ENCODE measurements at places on chromosomes 11 and 22. TPM values are rescaled to one million over a fixed set of nuclear protein-coding genes. Genes with fewer than 3 reads are reported as not detected.

The GGA1 gene
- 23.7 TPM for total RNA-seq

The TMEM45B gene
- 0.08 TPM for total RNA-seq

The KRTAP5-1 gene
- total RNA-seq, result not detected

The IGSF9B gene
- 0.54 TPM for total RNA-seq

The ANKK1 gene
- 0.07 TPM for total RNA-seq

The PPP6R2 gene
- 9.4 TPM for total RNA-seq

The SREBF2 gene
- total RNA-seq, result 28.6 TPM

The RHOG gene
- 112 TPM for total RNA-seq

The SERPIND1 gene
- not detected for total RNA-seq

The MUC2 gene
- 0.93 TPM for total RNA-seq

The TYR gene
- total RNA-seq, result not detected

The ANGPTL5 gene
- total RNA-seq, result not detected

The MYOD1 gene
- total RNA-seq, result not detected

The EPS8L2 gene
- total RNA-seq, result 110 TPM

The ELFN2 gene
- total RNA-seq, result 7.6 TPM
